Activated CD4-positive, alpha-beta T cell treated with anti-CD3 and anti-CD28 coated beads, Interleukin-10, Interleukin-2, amounts not matched to agents 100 ng/mL and 50 ng/mL, durations not matched to agents 16 hours and 8 hours (primary cell): ENCODE measurements at places on chromosomes 6 and 20.
A peak's percentile ranks its signal among the peaks of the same experiment; 100 is the strongest.

DNA sequence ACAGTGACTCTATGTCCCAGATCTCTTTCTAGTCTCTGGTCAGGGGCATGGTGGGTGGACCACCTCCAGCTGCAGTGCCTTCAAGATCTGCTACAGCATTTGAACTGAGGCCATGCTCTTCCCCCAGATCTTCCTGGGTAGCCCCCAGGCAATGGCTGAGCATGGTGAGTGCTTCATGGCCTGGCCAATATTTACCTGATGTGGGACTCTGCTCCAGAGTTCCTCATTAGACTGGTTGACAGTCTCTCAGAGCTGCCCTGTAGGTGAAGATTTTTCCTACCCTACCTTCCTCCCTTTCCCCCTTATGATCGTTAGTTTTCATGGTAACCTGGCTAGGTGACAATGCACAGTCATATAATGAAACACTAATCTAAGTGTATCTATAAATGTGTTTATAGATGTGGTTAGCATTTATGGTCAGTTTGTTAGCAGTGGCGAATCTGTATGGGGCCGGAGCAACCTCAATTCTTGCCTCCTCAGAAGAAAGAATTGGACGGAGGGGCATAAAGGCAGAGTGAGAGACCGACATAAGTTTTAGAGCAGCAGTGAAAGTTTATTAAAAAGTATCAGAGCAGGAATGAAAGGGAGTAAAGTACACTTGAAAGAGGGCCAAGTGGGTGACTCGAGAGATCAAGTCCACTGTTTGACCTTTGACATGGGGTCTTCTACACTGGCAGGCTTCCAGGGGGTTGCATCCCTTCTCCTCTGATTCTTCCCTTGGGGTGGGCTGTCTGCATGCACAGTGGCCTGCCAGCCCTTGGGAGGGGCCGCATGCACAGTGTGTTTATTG, 256.3 kb downstream of the CD83 start:
- DNase-seq: no peak

DNA sequence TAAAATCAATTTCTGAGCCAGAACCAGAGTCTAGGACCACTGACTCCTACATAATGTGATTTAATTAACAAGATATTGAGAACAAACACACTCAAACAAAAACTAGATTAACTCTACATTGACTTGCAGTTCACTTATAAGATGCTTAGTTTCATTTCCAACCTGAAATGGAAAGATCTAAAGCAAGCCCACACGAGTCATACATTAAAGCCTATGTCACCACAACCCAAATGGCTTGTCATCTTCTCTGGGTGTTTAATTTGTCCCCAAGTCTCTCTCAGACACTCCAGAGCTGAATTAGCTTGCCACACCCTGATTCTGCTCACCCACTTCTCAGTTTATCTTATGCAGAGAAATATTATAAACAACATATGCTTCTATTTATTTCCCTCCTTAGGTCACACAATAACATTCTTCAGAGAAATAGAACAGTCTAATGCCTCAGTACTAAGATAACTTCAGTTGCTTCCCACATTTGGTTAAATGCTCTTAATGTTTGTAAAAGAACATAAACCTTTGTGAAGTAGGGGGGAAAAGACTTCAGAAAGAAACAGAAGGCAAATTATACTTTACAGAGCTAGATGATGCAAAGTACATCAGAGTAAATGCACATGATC, 8.8 kb upstream of the FBXO30 start:
- DNase-seq: peak; percentile 40

DNA sequence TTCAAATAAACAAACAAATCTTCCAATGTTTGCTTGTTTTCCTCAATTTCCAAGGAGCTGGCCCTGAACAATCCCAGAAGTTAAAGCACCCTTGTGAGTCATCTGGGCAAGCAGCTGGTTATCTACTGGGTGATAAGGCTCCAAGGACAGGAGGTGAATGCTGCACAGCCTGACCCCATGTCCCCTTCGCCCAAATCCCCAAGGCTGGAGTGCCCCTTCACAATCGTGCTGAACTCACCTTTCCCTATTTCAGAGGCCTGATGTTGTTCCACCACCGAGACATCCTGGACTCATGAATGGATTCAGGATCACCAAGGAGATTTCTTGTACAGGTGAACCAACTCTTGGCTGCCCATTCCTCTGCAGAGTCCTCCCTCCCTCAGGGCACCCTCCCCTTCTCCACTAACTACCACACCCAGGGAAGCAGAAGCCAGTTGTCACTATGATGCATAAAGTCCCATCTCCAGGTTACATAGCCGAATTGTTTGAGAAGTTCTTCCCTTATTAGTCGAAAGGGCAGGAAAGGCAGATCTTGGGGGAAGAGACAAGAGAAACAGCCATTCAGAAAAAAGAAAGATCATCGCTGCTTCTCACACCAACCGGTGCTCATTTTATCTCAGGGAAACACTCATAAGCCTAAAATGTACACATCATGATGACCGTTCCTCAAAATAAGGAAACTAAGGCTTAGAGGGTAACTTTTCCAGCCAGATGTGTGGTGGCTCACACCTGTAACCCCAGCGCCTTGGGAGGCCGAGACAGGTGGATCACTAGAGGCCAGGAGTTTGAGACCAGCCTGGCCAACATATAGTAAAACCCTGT, 138.8 kb upstream of the RREB1 start:
- DNase-seq: no peak

DNA sequence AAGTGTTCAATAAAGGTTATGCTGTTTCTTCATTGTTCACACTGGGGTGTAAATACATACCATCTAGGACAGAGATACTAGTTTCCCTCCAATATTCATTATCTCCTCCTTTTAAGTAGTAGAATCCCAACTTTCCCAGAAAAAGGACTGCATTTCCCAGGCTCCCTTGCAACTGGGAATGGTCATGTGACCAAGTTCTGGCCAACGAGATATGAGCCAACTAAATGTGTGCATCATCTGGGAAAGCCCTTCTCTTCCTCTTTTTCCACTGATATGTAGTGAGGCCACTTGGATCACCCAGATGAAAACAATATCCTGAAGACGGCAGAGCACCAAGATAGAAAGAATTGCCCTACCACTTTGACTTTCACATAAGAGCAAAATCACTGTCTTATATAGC, 97.9 kb upstream of the PTPRT start:
- no peak for DNase-seq

GRCh38 chr6:19812512-19813119, 24.6 kb upstream of the ID4 start:
- no peak for DNase-seq

DNA sequence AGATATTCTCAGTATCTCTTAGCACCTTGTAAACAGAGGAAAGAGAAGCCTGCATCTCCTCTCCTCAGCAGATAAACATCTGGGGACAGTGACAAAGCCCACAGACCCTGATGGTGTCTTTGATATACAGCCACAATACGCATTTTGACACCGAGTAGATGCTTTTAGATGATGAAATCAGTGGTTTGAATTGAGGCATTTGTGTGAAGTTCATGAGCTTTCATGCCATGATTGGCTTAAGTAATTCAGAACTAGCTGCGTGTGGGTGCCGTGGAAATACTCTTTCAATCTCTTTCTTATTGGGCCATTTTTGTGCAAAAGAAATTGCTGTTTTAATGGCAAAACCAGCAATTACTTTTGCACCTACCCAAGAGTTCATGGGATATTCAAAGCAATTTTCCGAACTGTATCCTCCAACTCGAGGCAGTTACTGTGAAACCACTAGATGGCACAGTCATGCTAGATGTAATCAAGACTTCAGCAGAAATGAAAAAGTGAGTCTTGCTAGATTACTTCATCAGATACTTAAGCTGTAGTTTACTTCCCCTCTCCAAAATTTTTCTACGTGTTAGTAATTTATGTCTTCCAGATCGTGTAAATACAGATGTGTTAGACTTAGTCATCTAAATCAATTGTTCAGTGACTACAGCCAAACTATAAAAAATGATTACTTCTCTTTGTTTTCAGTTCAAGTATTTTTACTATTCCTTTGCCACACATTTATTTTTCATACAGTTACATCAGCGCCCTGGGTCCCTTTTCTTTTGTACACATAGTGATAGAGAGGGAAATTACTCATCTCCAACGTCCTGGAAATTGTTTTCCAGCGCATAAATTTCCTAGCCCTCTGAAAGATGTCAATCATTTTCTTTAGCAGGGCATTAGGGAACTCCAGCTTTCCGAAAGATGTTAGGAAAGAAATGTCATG, 49.4 kb downstream of the IYD start:
- peak; percentile 75 for DNase-seq

DNA sequence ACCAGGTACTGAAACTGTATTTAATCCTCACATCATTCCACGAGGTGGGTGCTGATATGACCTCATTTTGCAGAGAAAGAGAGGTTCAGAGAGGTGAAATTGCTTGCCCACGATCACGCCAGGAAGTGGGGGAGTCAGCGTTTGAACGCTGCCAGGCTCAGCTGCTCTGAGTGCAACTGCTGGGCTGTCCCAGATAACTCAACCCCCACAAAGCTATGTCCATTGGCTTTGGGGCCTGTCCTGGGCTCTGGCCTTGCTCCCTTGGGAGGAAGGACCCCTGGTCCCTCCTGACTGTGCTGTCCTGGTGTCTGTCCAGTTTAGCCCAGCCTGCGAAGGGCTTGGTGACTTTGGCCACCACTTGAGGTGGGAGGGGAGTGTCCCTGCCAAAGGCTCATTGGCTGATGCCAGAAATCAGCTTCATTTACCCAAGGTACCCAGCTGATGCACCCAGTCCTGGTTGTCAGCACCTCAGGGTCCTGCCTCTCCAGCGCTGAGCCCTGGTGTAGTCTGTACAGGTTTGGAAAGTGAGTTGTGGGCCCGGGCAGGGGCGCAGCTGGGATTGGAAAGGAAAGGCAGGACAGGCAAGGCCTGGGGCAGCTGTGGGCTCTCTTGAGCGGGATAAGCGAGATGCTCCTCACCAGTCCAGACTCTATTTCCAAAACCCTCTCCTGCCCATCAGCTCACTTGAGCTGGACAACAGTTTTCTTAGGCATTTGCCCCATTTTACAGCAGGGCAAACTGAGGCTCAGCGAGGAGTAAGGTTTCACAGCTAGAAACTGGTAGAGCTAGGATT, 38.5 kb downstream of the SUN5 start:
- no peak for DNase-seq

- DNase-seq: no peak
These were observed 46.5 kb downstream of the ALDH8A1 start for GRCh38 chr6:134903448-134903847.

- DNase-seq: no peak
These were observed 9.0 kb upstream of the SLC2A10 start for GRCh38 chr20:46700481-46700880.

DNA sequence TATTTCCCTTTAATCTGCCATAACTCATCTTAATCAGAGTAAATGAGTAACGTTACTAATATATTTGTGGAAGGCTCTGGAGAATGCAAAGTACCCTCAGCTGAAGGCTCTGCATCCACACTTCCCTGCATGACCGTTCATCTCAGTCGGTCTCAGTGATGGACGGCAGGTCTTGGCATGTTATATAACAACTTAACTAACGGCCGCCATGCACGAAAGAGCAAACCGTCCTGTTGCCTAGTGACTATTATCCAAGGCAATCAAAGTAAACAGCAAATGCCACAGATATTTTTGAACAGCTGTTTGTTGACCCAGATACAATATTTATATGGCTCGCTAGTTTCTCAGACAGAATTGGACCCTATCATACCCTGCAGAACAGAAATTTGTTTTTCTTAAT, 194.9 kb upstream of the SMLR1 start:
- no peak for DNase-seq

DNA sequence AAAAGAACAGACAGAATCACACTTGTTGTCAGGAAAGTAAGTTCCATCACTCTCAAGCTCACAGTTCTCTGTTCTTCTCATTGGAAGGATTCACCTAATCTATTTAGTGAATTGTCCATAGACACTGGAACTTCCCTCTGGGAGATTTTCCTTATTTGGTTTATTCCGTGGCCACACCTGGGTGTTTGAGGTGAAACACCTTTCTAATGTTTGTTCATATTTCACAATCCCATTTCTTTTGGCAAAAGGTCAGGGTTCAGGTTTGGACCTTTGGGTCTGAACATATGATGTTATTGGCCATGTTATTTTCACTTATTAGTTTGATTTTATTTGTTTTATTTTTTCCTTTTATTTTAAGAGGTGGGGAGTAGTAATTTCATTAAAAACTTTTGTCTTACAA, 4.0 kb downstream of the MAS1L start:
- no peak for DNase-seq

GRCh38 chr20:47062226-47062890, 167.7 kb downstream of the EYA2 start:
- DNase-seq: no peak

DNA sequence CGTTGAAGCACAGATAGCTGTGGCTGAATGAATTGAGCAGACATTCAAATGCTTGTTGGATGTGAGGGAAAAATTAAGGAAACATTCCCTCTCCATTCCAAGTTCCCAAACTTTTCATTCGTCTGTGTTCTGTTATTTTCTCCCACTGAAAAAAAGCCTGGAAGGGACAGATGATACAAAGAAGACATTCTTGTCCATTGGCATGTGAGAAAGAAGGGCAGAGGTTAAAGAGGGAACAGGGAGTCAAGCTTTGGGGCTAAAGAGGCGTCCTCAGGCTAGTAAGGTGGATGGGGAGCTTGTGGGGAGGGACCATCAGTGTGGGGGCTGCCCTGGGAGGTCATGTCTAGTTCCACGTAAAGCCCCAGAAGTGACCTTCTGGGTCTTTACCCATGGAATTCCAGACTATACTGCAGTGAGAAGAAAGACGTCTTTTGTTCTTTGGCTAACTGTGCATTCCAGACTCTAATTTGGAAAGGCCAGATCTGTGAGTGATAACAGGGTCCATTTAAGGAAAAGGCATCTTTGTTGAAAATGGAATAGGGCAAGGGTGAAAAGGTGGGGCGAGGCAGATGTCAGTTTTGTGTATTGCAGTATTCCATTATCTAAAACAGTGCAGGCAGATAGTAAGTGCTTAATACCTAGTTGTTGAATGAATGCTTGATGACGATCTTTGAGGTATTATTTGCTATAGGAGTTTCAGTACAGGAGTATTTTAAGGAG, 117.5 kb downstream of the SOX4 start:
- DNase-seq: no peak

DNA sequence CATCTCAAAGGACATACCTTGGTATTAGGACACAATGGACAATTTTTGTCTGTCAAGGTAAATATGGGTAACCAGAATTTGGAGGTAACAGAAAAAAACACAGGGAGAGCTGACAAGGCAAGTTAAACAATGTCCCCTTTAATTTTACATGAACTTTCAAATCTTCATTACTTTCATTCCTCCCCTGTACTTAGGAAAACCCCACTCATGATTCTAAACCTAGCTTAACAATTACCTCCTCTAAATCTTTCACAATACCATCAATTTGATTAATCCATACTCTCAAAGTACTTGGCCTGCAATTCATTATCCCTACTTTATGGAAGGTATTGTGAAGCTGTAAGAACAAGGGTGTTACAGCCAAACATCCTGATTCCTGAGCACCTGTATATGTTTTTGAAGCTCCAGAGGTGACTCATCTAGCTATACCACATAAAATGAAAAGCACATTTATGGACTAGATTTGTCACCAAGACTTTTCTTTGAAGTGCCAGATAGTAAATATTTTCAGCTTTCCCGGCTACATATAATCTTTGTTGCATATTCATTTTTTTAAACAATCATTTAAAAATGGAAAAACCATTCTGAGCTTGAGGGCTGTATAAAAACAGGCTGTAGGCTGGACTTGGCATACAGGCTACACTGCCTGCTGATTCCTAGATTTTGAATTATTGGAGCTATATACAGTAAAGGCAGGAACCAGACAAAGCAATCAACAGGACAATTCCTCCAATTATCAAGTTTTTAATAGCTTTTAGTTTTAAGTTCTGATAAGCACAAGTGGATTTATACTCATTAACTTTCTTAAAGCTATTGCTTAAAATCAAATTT, 22.9 kb downstream of the DEK start:
- DNase-seq: peak; percentile 39
